ENCODE measurements at places on chromosomes 5 and 9. TPM values are rescaled to one million over a fixed set of nuclear protein-coding genes. Genes with fewer than 3 reads are reported as not detected.
A peak's percentile ranks its signal among the peaks of the same experiment; 100 is the strongest.

- H3K27me3 ChIP-seq = no peaks in the 10 kb centered on the region
- H3K4me1 ChIP-seq = no peaks in the 10 kb centered on the region
- DNase-seq = no peak
These were observed 36.5 kb upstream of the HSPA9 start for GRCh38 chr5:138611678-138612218.

DNA sequence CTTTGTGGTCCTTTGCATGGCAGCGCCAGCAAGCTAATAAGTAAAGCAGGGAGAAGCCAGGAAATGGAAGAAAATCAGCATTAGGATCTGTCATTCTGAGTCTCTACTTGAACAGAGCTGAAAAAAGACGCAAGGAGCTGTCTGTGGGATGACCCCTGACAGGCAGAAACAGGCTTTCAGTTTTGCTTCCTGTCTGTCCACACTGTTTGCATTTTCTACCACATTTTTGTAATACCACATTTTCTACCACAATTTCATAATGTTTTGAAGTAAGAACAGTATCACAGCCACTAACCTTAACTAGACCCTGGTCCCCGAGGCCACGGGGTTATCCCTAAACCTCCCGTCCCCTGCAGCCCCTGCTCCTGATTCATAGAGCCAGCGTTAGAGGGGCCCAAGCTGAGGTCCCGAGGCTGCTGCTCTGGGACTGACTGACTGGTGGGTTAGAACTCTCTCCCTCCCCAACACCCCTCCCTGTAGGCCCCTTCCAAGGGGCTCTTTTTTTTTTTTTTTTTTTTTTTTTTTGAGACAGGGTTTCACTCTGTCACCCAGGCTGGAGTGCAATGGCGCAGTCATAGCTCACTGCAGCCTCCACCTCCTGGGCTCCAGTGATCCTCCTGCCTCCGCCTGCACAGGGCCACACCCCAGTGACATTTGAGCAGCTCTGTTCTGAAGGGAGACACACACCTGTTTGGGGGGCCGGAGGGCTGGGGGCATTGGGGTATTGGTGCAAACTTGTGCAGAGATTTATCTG lies 4.0 kb upstream of the CLIC3 start:
- no peak overlapping the region for H3K27ac ChIP-seq
- no peaks in the 10 kb centered on the region for H3K4me1 ChIP-seq
- DNase-seq = no peak
- no peak overlapping the region for H3K4me3 ChIP-seq

- H3K27ac ChIP-seq = peak overlapping the region; percentile 99
- H3K4me3 ChIP-seq = peak overlapping the region; percentile 45
- no peaks in the 10 kb centered on the region for H3K27me3 ChIP-seq
- H3K36me3 ChIP-seq = peaks cover 34% of the 10 kb centered on the region
- DNase-seq = no peak
These were observed 580 bp upstream of the DUSP1 start for GRCh38 chr5:172771439-172772111.

DNA sequence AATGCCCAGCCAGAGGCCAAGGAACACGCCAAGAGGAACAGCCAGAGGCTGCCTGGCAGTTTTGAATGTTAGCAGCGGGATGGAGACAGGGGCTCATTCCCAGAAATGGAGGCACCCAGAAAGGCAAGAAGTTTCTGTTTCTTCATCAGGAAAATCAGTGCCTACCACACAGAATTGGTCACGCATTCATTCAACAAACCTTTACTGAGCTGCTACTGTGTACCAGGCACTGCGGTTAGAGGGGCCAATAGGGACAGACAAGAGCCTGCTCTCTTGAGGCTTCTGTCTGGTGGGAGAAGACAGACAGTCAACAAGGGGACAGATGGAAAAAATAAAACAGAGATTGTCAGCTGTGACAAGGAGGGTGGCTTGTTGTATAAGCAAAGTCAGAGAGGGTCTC lies 27.2 kb upstream of the CPLX2 start:
- H3K27me3 ChIP-seq = no peaks in the 10 kb centered on the region
- DNase-seq = no peak
- H3K36me3 ChIP-seq = no peaks in the 10 kb centered on the region
- no peak overlapping the region for H3K4me3 ChIP-seq
- no peak overlapping the region for H3K27ac ChIP-seq

- no peaks in the 10 kb centered on the region for H3K4me1 ChIP-seq
- H3K27ac ChIP-seq = no peak overlapping the region
- H3K4me3 ChIP-seq = no peak overlapping the region
- H3K27me3 ChIP-seq = no peaks in the 10 kb centered on the region
These were observed 180.9 kb downstream of the IRX2 start for GRCh38 chr5:2570586-2570985.

- DNase-seq = no peak
- H3K4me1 ChIP-seq = no peaks in the 10 kb centered on the region
- H3K36me3 ChIP-seq = no peaks in the 10 kb centered on the region
- H3K27me3 ChIP-seq = no peaks in the 10 kb centered on the region
These were observed 285.9 kb downstream of the ARL15 start for GRCh38 chr5:54024466-54024865.

DNA sequence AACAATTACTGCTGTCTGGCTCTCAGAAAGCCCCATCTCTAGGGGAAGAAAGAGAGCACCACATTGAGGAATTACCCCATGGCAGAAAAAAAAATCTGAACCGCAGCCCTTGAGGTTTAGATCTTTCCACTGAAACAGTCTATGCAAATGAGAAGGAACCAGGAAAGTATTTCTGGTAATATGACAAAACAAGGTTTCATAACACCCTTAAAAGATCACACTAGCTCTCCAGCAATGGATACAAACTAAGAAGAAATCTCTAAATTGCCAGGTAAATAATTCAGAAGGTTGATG lies 427.1 kb downstream of the PRELID2 start:
- no peak overlapping the region for H3K4me3 ChIP-seq
- H3K4me1 ChIP-seq = no peaks in the 10 kb centered on the region
- no peaks in the 10 kb centered on the region for H3K27me3 ChIP-seq
- no peak for DNase-seq
- no peak overlapping the region for H3K27ac ChIP-seq
- H3K36me3 ChIP-seq = no peaks in the 10 kb centered on the region

DNA sequence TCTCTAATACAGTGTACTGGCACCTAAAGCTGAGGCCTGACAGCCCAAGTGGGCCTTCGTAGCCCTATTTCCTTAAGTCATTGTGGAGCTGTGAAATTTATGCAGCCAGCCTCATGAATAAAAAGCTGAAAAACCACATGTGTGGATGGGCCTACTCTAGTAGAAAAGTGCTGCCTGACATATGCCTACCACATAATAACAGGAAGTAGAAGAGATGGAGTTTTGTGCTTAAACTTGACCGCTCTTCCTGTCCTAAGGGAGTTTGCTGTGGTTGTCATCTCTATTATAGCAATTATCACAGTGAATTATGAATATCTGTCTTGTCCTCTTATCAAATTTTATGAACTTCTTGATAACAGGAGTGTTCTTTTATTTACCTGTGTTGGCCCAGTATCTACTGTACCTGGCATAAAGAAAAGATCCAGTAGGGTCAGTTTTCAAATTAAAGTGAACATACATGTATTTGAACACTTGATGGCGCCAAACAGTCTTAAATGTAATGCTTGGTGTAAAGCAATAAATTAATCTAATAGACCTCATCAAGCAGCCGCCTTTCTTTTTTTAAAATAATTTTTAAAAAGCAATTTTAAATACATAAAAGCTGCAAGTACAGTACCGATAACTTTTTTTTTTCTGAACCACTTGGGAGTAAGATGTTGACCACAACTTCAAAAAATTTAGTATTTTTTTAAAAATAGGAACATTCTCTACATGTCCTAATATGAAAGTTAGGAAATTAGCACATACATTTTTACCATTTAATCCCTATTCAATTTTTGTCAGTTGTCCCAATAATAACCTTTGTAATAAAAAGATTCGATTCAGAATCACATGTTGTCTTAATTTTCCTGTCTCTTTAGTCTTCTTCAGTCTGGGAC lies 51.0 kb downstream of the FKTN start:
- H3K27me3 ChIP-seq = no peaks in the 10 kb centered on the region
- DNase-seq = no peak
- H3K4me1 ChIP-seq = no peaks in the 10 kb centered on the region
- no peak overlapping the region for H3K27ac ChIP-seq
- H3K4me3 ChIP-seq = no peak overlapping the region
- H3K36me3 ChIP-seq = no peaks in the 10 kb centered on the region

DNA sequence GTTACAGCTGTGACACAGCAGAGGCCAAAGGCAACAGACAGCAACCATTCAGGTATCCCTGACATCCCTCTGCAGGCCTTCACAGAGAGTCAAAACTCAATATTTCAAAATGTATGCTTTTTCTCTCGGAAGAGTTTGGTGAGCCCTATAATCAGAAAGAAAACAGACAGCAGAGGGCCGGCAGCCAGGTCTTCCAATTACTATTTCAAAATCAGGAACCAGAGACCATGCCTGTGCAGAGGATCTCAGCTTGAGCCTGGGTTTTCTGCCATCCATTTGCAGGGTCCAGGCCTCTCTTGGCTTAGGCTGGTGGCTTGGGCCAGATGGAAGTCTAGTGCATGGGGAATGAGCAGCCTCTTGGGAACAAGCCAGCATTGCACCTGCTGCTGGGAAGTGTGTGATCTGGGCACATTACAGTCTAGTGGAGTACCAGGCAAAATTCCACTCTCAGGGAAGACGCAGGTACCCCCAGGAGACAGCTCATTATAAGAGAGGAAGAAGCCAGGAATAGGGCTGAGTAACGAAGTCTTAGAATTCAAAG lies 231.3 kb downstream of the ENC1 start:
- H3K36me3 ChIP-seq = no peaks in the 10 kb centered on the region
- H3K27me3 ChIP-seq = no peaks in the 10 kb centered on the region
- peaks cover 9% of the 10 kb centered on the region for H3K4me1 ChIP-seq
- H3K27ac ChIP-seq = no peak overlapping the region
- DNase-seq = no peak

DNA sequence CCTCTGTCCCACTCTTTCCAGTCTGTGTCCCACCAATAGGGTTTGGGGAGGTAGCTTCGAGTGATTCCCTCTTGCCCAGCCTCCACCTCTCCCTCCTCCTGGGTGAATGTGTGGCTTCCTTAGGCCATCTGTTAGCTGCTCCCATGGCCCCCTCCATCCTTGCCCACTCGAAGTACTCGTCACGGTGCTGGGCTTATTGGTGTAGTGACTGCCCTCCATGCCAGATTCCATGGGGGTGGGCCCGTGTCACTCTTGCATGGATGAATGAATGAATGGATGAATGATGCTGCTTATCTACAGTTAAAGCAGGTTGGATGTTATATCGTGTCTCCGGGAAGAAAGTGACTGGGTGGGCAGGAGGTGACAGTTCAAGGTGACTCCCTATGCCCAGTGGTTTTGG lies 19.1 kb downstream of the HMCN2 start:
- H3K27me3 ChIP-seq = no peaks in the 10 kb centered on the region
- H3K4me3 ChIP-seq = no peak overlapping the region
- no peaks in the 10 kb centered on the region for H3K36me3 ChIP-seq

Gene OBP2B
- total RNA-seq = not detected

Gene HTR4
- 0.23 TPM for total RNA-seq

Gene EIF4E1B
- total RNA-seq = not detected

Gene POU5F2
- 0.53 TPM for total RNA-seq

Gene IFNK
- total RNA-seq = not detected

Measured in right lobe of liver (tissue), 6 donors.